ENCODE measurements at places on chromosomes 1 and 21.

GRCh38 chr1:94015489-94015817 is 105.5 kb downstream of the ABCA4 start:
- DNase-seq: no peak

GRCh38 chr1:189323091-189323490 is 1154.6 kb downstream of the BRINP3 start:
- no peak for DNase-seq

GRCh38 chr1:205812271-205812877 is 624 bp downstream of the SLC41A1 start:
- DNase-seq: no peak

- DNase-seq: no peak
These were observed 21.7 kb upstream of the IRF2BP2 start for GRCh38 chr1:234631721-234632125.

- DNase-seq: no peak
These were observed 76.4 kb upstream of the EDN2 start for GRCh38 chr1:41560931-41561330.

DNA sequence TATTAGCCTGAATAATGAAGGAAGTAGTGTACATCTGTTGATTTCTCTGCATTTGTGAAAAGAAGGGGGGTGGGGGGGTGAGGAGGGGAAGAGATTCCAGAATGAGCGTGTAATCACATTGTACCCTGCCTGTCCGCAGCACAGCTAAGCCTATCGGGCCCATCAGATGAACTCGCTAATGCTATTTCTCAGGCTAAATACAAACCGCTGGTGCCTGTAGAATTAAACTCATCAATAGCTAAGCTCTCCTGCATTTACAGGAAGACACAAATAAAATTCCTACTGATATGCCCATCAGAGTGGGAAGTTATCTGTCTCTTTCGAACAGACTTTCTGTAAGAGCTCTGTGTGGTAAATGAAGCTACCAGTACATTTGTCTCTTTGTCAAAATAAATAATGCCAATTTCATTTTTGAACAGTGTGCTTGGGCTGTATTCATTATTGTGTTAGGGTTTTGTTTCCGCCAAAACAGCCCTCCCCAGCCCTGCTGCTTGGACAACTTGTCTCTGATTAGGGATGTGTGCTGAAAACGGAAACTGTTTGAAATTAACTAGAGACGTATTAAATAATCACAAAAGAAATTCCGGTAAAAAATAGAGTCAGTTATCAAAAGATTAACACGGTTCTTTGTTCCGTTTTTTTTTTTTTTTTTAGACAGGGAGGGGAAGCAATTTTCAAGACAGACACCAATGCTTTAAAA is 305.4 kb downstream of the TTLL7 start:
- no peak for DNase-seq

DNA sequence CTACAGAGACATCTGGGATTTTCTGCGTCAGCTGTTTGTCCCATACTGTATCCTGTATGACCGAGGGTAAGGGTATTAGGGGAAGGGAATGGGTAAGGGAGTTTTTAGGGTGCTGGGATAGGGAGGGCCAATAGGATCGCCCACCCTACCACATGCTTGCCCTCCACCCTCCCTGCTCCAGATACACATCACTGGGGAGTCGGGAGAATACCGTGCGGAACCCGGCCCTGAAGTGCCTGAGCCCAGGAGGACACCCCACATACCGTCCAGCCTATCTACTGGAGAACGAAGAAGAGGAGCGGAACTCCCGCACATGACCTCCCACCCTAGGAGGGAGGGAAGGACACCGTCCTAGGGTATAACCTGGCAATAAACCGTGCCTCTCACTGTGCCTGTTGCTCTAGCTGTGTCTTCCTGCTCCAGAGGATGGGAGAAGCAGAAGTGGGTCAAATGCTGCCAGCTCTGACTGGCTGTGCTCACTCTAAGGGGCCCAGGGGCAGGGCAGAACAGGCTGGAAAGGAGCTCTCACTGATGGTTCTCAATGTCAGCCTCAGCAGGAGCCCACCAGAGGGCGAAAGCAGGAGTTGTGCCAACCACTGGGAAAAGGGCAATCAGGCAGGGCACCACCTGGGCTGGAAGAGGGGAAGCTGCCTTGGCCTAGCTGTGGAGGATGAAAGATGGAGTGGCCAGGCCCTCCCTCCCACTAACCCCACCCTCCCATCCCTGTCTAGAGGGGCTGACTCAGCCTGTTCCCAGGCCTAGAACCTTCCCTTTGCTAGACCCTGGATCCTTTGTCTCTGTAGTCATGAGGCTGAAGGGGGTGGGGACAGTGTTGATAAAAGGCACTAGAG is 440 bp upstream of the LENEP start:
- DNase-seq: no peak

DNA sequence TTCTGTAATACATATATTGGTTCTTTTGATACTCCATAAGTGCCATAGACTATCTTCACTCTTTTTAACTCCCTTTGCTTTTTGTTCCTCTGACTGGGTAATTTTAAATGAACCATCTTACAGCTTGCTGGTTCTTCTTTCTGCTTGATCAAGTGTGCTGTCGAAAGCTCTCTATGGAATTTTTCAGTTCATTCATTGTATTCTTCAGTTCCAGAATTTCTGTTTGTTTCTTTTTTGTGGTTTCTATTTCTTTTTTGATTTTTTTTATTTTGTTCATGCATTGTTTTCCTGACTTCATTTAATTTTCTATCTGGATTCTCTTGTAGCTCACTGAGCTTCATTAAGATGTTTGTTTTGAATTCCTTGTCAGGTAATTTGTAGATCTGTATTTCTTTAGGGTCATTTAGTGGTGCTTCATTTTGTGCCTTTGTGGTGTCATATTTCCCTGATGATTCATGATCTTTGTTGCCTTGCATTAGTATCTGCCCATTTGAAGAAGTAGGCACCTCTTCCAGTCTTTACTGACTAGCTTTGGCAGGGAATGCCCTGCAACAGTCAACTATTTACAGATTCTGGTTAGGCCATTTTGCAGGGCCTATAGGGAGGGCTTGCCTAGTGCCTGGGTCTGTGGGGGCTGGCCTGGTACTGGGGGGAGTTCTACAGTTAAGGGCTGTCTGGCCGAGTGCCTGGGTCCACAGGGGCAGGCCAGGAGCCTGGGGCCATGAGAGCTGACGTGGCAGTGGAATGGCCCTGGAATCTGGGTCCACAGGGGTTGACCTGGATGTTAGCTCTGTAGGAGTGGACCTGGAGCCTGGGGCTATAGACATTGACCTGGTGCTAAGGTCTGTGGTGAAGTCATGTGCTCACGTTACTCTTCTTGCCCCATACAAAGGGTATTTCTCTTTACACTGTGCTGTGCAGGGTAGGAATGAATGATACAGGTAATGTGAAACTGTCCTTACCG is 89.7 kb downstream of the MAGI3 start:
- no peak for DNase-seq

GRCh38 chr1:28812669-28813468 is 899 bp downstream of the OPRD1 start:
- DNase-seq: no peak

GRCh38 chr1:223513309-223513708 is 120.1 kb downstream of the CCDC185 start:
- DNase-seq: no peak

DNA sequence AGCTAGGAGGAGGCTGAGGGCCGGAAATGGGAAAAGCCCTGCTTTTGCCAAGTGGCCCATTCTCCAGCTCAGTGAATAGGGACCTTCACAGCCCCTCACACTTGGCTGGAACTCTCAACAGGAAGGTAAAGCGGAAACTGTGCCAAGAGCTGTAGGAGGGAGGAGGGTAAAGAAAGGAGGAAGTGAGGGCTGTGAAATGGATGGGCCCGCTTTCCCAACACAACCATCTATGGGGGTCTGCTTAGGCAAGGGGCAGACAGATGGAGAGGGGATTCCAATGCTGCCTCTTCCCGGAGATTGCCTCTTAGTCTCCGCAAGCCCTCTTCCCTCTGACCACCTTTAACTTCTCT is 5.2 kb downstream of the INKA2 start:
- DNase-seq: no peak
